GM20000 (cell line): ENCODE measurements at places on chromosomes 11 and 22.

- no peak for DNase-seq
Observed at GRCh38 chr11:120011836-120012235, 126.1 kb downstream of the TRIM29 start.

DNA sequence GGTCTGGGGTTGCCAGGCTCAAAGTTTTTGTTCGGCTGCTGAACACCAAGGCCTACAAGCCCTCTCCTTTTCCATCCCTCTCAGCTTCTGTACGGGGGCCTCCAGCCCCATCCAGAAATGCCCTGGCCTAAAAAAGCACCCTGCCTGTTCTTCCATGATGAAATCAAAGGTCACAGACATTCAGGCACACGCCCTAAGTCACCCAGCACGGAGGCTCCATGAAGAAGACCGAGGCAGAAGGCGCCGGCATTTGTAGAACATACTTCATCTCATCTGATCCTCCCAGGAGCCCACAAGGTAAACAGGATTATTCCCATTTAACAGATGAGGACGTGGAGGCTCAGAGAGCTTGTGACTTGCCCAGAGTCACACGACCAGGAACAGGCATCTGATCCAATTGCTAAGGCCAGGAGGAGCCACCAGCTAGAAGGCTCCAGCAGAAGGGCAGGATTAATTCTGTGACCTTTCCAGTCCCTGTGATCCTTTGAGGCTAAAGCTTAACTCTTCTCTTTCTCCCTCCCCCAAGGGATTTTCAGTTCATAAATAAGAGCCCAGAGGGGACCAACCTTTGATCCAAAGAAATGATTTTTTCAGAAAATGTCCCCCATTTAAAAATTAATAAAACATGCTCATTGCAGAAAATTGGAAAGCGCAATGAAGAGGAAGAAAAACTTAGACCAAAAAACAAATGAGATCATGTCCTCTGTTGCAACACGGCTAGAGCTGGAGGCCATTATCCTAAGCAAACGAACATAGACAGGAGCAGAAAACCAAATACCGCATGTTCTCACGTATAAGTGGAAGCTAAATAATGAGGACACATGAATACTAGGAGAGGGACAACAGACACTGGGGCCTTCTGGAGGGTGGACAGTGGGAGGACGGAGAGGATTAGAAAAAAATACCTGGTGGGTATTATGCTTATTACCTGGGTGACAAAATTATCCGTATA lies 38.7 kb downstream of the CYTH4 start:
- no peak for DNase-seq

DNA sequence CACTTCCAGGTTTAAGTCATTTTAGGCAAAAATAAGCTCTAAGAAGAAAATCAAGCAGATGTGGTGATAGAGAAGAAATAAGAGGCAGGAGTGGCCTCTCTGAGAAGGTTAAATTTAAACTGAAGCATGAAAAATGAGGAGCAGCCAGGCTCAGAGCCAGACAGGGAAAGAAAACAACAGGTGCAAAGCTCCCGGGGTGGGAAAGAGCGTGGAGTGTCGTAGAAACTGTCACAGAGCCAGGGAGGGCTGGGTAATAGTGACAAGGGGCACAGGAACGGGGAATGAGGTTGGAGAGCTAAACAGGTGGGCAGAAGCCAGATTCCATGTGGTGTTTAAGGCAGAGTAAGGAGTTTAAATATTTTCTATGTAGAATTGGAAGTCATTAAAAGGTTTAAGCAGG lies 132.1 kb upstream of the BLID start:
- no peak for DNase-seq

DNA sequence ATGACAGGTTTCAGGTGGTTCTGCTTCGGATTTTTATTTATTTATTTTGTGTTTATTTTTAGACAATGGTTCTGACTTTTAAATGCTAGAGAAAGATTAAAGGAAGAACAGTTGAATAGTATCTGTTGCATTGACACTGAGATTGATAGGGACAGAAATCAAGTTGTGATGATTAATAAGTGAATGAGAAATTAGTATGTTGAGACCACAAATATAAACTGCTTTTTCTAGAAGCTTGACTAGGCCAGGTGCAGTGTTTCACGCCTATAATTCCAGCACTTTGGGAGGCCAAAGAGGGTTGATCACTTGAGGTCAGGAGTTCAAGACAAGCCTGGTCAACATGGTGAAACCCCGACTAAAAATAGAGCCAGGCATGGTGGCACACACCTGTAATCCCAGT lies 65.1 kb upstream of the TNRC6B start:
- DNase-seq = no peak

DNA sequence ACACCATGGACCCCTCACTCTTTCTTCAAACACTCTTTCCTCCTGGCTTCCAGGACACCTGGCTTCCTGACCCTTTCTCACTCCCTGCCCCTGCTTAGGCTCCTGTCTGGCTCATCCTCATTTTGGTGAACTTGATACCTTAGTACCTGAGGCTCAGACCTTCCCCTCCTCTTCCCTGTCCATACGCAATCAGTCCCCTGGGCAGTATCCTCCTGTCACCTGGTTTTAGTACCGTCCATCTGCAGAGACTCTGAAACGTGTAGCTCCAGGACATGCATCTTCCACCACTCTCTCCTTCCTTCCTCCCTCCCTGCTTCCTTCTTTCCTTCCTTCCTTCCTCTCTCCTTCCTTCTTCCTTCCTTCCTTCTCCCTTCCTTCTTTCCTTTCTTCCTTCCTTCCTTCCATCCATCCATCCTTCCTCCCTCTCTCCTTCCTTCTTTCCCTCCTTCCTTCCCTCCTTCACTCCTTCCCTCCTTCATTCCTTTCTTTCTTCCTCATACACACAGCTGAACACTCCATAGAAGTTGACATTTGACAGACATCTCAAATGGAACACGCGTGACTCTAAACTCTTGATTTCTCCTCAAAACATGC lies 1488.6 kb downstream of the TBC1D22A start:
- DNase-seq = no peak

- peak; percentile 89 for DNase-seq
Observed at GRCh38 chr11:726278-727220, 20.5 kb downstream of the EPS8L2 start.
